ENCODE measurements at places on chromosomes 7 and 10.
A peak's percentile ranks its signal among the peaks of the same experiment; 100 is the strongest.

- no peak for DNase-seq
These were observed 718 bp downstream of the DYNC2I1 start for GRCh38 chr7:158856883-158857668.

GRCh38 chr10:86661161-86662025 is 6.9 kb upstream of the LDB3 start:
- no peak for DNase-seq

DNA sequence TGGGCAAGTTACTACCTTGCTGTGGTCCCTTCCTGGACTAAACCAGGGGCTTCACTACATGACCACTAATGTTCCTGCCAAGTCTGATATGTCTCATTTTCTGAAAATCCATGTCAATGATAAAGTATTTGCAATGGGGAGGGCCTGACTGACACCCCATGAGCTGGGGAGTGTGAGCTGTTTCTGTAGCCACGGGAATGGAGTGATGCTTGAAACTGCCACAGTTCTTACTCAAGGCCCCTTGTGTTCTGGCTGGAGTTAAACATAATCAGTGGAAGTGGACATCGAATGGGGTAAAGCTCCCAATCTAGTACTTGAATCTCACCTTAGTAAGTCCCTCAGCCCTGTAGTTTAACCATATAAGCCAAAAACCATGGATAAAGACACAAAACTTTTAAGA is 61.9 kb upstream of the PDLIM1 start:
- DNase-seq, result no peak

DNA sequence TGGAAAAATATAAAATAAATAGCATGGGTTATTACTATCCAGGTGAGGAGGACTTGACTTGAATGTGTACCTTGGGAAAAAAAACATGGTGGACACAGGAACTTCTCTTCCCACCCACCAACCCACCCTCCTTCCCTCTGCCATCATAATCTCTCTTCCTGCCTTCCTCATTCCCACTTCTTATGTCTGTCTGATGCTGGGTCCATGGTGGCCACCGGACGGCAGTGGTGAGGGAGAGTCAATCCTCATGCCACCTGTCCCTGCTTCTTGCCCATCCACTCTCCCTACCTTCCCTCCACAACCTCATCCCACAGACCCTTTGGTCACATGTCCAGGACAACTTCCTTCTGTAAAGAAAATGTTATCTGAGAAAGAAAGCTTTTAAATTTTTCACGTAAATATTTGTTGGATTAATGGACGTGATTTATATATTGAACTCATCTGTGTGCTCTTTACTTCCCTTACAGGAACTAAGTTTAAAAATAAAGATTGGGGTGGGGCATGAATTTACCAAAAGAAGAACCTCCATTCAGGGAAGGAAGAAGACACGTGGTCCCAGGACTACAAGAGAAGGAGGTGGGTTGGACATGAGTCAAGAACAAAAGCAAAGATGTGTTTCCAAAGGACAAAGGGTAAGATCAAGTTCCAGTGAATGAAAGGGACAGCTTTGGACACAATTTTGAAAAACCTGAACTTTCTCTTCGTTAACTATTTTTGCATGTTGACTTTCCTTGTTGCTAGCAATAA is 104.5 kb downstream of the PIP4K2A start:
- DNase-seq, result no peak

DNA sequence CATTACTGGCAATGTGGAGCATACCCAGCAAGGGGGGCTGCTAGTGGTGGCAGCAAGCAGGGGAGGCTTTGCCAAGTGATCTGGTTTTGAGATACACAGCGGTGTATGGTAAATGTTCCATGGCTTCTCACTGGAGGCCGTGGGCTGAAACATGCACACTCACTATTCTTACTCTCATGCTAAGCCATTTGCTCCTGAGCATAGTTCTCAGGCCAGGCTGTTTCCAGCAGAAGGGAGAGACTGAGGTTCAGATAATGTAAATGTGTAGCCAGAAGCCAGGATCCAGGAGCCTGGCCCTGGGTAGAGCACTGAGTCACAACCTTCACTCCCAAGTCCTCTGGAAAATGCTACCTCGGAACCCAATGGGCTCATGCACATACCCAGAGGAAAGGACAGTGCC is 757.9 kb downstream of the GRID1 start:
- DNase-seq, result no peak

- no peak for DNase-seq
These were observed 27.4 kb upstream of the DGKI start for GRCh38 chr7:137873979-137874777.

DNA sequence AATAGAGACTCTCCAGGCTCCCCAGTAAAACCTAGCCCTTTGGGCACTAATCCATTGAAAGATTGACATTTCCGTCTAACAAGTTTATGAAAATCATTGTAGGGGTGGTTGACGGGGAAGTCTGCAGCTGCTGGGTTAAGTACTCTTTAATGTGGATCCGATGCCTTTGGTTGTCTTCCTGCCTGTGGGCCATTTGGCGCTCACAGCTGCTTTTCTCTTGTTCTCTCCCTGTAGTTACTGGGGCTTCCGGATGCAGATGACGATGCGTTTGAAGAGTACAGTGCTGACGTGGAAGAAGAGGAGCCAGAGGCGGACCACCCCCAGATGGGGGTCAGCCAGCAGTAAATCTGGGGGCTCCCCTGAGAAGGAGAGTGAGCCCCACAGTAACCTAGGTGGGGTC is 22.4 kb downstream of the MTURN start:
- DNase-seq, result peak; percentile 20

GRCh38 chr7:99404977-99405320 is 3.4 kb downstream of the PDAP1 start:
- DNase-seq, result no peak

- DNase-seq, result peak; percentile 23
These were observed 46.1 kb downstream of the PTPRN2 start for GRCh38 chr7:158541346-158542010.

- no peak for DNase-seq
These were observed 137.8 kb downstream of the MAPK8 start for GRCh38 chr10:48444266-48444665.

DNA sequence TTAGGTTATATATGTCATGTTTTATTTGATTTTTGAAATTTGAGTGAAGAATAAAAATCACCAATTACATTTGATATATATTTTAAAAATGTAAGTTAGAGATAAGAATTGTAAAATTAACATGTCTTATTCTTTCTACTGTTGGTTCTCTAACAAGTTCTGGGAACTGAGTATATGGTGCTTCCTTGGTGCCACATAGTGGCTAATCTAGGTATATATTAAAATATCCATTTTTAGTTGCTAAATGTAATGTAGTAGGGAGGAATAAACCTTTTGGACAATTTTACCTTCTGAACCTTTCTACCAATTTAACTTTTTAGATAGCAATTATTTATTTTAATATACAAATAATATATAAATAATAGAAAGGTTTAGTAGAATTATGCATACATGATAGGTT is 17.5 kb downstream of the CFAP69 start:
- no peak for DNase-seq

GRCh38 chr10:43044448-43044921 is 32.4 kb upstream of the RET start:
- DNase-seq, result no peak

GRCh38 chr10:110989016-110989415 is 69.6 kb downstream of the SHOC2 start:
- DNase-seq, result no peak

DNA sequence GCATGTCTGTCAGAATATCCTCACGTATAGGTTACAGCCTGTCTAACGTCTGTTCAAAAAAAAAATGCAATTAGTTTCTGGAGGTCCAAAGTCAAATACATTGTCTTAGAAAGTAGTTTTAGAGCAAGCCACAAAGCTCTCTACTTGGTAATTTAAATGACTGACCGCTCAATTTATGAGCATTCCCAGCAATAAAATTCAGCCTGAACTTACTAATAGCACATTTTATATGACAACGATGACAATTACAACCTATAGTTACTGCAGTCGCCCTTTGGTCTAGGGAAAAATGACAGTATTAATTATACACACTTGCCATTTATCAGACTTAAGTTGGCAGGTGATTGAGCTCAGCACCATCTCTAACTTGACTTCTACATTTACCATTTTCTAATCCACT is 425.8 kb upstream of the STEAP1 start:
- DNase-seq, result no peak

GRCh38 chr7:27112955-27113949 is 10.8 kb upstream of the HOXA2 start:
- DNase-seq, result no peak

GRCh38 chr7:124603066-124603465 is 162.5 kb downstream of the GPR37 start:
- DNase-seq, result no peak

- DNase-seq, result no peak
These were observed 91.5 kb downstream of the MYO3A start for GRCh38 chr10:26025523-26025922.

DNA sequence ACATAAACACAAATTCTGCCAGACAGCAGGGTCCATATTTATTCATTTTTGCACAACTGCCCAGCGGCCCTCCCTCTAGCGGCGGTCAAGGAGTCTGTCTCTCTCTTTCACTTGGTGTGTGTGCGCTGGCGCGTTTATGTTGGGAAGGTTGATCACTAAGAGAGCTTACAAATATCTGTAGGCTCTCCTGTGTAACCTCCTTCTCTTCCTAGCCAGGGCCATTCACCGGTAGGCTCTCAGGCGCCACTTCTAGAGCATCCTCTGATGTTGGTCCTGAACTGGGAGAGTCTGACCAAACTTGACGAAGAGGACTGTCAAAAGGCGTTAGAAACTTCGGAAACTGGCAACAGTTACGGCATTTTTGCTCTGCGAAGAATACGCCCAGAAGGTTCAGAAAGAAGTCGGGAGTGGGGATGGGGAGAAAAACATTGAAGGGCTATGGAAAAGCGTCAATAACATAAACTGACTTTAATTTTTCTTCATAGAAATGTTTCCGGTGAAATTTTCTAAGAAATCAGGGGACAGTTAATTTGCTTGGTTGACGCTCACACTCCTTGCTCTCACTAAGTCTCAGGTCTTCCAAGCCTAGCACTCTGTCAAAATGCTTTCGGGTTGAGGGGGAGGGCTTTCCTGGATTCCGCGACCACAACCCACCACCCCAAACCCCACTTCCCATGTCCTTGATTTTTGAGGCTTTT is 731.1 kb downstream of the ZWINT start:
- DNase-seq, result no peak

- DNase-seq, result no peak
These were observed 527.1 kb upstream of the FOXK1 start for GRCh38 chr7:4154882-4155535.

DNA sequence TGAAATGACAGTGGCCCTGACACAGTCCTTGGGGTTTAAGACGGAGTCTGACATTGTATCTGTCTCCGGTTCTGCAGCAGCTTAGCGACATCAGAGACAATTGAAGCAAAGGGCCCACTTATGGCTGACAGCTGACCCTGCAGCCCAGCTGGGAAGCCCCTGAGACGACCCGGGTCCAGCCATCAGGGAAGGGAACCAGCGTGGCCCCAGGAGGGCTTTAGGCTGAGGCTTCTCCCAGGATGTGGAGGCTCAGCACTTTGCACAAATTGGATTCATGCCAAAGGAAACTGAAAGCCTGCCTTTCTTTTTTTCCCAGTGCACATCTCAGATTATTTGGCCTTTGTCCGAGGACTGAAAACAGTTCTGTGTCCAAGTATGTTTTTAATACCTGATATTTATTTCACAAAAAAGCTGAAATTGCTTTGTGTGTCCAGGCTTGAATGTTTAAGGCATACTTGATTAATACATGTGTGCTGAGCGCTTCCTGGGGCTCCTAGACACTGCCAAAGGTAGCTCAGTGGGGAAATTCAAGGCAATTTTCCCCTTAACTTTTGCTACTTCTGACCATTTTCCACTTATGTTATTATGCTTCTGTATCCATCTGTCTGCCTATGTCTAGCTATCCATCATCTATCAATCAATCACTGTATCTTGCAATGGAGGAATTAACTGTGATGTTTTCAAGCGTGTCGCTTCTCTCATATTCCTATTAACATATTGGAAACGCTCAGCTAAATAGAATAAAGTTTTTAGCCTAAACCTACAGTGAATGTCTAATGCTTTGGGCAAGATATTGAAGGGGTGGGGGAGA is 34.8 kb downstream of the KLF6 start:
- no peak for DNase-seq

DNA sequence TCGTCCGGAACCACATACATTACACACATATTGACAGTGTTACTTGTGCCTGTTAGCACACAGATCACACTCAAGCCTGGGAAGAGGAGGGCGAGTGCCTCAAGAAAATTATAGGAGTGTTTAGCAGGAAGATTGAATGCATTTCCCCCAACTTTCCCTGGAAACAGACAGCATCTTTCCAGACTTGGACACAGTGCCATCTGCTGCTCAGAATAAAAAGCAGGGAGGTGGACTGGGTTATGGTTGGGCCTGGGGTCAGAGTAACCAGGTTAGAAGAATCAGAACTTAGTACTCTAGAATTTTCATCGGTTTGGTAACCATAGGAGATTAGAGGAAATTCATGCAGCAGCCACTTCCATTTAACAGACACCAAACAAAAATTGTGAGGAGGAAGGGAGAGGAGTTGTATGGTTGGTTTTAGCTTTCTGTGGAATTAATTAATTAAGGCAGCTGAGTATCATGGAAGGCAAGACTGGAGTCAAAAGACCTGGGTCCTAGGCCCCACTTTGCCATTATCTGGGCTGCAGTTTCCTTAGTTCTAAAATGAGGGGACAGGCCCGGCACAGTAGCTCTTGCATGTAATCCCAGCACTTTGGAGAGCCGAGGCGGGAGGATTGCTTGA is 43.4 kb upstream of the OPTN start:
- no peak for DNase-seq

DNA sequence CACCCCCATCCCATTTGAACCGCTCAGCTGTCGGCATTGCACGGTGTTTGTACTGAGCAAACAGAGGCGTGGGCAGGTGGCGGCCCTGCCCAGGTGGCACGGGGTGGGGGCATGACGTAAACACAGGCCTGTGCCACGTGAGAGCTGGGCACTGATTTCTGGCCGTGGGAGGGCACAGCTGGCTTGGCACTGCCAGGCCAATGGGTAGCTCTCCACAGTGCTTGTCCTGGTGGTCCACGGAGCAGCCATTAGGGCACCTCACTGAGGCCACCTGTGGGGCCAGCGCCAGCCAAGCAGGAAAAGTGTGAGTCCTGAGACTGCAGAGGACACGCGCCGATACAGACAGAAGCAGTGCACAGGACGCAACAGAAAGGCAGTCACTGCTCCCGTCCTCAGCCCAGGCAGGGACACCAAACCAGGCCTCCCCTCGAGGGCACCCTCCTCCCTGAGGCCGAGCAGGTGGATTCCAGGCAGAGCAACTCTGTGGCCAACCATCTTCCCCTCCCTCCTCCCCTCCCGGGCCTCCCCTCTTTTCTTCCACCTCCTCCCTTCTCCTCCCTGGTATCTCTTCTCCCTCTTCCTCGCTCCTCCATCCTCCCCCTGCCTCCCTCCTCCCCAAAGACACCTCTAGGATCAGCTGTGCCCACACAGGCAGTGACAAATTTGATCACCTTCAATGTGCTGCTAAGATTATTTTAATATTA is 258.7 kb downstream of the ELFN1 start:
- DNase-seq, result no peak

Measured in activated naive CD8-positive, alpha-beta T cell treated with anti-CD3 and anti-CD28 coated beads, Interleukin-2, amount 50 U/mL, for 24 hours (primary cell).